ENCODE measurements at places on chromosomes 12 and 14.

DNA sequence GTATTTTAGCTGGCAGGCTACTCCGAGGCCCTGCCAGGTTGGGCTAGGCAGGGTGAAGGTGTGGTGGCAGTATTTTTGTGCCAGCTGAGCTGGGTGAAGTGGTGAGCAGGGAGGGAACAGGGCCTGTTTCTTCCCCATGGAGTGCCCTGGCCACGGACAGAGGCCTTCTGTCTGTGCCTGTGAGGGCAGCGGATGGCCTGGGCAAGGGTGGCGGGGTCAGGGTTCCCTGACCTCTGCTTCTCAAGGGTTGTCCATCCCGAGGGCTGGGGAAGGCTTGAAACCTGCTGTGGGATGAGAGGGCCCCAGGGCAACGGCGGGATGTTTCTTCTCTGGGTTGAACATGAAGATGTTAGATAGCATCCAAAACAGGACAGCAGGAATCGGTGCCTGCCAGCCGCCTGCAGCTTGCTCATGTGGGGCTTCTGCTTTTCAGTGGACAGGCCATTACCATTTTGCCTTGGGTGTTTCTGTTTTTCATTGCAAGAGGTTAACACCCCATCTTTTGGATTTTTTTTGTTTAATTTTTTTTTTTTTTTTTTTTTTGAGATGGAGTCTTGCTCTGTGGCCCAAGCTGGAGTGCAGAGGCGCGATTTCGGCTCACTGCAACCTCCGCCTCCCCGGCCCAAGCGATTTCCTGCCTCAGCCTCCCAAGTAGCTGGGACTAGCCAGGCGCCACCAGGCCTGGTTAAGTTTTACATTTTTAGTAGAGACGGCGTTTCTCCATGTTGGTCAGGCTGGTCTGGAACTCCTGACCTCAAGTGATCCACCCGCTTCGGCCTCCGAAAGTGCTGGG is 3.3 kb downstream of the MTA1 start:
- no peak for DNase-seq

DNA sequence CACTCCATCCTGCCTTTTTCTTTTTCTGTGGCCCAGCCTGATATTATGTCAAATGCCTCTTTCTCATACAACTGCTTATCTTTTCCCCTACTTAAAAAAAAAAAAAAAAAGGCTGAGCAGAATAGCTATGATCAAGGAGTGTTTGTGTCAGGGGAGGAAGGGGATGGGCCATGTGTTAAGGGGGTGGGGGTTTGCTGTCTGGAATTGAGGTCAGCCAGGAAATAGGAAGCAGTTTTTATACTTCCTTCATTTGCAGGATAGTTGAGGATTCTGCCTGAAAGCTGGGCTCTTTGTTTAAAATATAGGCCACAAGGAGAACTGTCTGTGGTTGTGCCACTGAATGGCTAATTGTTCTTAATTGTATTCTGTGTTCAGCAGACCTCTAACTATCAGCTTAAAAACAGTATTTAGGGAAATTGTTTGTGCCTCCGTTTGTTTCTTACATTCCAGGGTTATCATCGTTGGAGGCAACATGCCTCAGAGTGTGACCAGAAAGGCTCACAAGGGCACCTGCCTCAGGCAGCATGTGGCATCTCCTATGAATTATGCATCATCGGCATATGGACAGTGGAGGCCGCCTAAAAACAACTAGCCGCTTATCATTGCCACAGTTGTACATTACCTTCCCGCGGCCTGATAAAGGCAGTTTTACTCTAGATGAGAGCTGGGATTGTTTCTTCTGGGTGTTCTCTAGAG is 96.0 kb downstream of the SRGAP1 start:
- no peak for DNase-seq

DNA sequence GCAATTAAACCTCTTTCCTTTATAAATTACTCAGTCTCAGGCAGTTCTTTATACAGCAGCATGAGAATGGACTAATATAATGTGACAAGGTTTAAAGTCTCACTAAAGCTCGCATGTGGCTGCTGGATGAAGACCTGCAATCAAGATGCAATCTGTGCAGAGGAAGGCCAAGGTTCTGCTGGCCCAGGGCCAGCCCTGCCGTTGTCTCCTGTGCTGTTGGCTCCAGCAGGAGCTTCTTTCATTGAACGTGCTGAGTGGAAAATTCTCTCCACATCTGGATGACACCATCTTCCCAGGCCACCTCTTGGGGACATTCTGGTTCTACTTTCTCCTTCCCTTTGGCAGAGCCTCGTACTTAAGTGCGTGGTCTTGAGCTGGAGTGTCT is 742.2 kb downstream of the VRK1 start:
- DNase-seq, result no peak

- DNase-seq, result no peak
Observed at GRCh38 chr12:56951582-56952339, 5.6 kb downstream of the RDH16 start.

- no peak for DNase-seq
Observed at GRCh38 chr14:58292187-58292586, 6.2 kb upstream of the ARID4A start.

DNA sequence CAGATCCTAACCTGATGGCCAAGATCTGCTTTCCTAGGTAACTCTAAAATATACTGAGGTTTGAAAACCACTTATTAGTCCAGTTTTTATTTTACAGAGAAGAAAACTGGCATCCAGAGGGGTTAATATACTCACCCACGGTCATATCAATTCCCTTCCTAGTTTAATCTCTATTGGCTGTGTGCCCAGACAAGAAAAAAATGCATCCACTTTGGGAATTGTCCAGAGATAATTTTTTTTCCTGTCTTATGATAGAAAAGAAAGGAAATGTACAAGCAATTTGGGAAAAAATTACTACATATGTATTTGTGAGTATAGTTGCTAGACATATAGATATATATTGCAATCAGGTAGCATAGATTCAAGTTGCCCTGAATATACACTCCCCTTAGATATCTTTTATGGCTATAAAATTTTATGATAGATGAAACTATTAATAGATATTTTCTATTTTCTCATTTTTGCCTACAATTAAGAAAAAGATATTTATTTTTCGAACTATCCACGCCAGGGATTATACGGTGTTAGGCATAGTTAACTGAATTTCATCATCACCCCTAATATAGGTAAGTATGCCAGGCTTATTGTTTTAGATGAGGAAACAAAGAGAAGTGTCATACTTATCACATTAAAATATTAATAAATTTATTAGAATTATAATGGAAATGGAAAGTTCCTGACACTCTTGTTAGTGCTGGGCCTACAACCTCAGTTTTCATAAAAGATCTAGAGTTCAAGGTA is 100.5 kb upstream of the SLC38A2 start:
- DNase-seq, result no peak

GRCh38 chr14:61536661-61537562 is 158.4 kb upstream of the HIF1A start:
- no peak for DNase-seq

- DNase-seq, result no peak
Observed at GRCh38 chr12:32400866-32401265, 1.5 kb downstream of the FGD4 start.

- DNase-seq, result no peak
Observed at GRCh38 chr12:14216405-14217294, 148.8 kb upstream of the ATF7IP start.

DNA sequence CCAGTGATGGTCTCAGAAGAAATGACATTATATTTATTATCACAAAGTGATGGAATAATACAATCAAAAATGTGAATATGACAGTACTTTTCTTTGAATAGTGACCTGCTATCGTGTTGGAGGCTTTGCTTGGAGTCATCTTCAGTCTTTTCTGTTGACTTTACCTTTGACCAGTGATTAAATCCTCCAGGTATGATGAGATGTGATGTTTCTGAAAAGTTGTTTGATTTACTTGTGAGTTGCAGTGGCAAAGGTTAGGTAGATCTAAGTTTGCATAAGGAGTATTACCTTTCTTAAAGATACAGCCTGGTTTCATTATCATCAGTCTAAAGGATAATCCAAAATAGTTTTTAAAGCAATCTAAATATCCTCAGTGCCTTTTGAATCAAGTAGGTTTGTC is 4.6 kb downstream of the TCP11L2 start:
- DNase-seq, result no peak

DNA sequence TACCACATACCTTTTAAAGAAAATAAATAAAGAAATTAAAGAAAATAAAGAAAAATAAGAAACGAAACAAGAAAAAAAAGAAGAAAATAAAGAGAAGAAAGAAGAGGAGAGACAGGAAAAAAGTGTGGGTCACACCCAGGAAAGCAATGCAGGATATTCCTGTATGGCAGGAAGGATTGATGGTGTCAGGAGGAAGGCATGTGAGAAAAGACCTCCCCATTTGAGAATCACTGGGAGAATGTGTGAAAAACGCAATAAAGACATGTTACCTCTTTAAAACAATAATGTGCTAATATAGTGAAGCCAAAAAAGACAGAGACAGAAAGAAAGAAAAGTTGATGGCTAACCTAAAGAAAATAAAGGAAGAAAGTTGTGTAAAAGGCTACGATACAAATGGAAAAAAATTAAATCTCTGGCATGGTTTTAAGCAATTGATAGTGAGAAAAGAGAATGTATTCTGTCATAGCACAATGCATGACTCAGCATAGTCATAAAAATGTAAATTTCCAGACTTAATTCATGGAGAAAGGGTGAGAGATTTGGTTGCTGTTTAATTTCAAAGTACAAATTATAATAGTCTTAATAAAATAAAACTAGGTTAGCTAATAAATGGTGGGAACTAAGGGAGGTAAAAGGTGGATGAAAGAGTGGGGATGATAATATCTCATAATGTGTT is 24.3 kb upstream of the FOXG1 start:
- DNase-seq, result no peak

- no peak for DNase-seq
Observed at GRCh38 chr12:132094269-132094891, 49.7 kb downstream of the DDX51 start.

DNA sequence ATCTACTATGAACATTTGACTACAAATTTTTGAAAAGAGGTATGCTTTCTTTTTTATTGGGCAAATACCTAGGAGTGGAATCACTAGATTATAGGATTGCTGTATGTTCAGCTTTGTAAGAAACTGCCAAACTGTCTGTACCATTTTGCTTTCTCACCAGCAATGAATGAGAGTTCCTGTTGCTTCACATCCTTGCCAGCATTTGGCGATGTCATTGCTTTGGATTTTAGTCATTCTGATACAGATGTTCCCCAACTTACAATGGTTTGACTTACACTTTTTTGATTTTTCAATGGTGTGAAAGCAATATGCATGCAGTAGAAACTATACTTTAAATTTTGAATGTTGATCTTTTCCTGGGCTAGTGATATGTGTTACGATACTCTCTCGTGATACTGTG is 328.7 kb downstream of the RAD51B start:
- DNase-seq, result no peak

DNA sequence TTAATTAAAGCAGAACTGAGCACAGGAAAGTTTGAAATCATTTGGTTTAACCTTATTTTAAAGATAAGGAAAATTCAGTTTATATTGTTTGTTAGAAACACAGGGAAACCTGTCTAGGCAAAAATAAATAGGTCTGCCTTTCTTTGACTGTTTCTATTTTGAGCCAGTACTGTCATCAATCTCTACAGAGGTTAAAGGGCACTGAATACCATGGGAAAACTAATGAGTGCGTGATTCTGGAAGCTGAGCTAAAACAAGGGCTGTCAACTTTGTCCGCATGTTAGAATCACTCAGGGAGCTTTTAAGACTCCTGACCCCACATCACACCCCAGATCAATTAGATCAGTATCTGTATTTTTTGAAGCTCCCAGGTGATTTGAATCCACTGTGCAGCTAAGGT is 38.8 kb downstream of the NOPCHAP1 start:
- DNase-seq, result no peak

DNA sequence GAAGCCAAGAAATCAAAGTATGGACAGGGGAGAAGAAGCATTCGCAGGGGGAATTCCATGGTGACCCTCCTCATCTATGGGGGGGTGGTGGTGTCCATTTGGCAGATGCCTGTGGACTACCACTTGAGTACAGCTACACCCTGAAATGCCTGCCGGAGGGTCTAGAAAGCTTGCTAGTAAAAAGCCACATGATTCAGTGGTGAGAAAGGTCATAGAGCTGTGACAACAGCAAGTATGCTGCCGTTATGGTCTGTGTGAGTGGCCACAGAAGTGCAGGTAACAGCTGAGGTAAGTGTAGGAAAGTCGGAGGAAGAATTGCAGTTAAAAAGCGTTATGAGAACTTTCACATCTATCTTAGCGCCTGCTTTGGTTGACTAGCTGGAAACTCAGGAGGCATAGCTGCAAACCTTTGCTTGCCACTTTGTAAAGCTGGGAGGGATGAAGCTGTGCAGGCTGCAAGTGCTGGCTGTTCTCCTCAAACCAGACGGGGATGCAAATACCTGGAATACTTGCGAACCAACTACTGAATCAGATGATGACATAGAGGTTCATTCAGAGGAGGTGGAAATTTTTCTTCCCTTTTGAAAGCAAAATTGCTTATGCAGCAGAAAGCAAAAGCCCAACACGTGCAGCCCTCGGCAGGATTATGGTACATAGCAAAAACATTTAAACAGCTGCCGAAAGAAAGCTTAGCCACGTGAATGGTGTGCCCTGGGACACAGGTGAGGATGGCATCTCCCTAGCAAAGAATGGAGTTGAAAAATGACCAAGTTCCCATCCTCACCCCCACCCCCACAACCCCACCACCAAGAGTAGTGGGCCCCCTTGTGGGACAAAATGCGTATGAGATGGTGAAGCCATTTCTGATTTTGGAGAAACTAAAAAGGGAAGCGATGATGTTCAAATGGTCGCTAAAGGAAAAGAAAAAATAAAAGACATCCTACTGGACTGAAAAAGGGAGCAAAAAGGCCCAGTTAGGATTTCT is 287.0 kb downstream of the RERGL start:
- DNase-seq, result no peak

GRCh38 chr14:64303471-64303917 is 9.3 kb upstream of the ESR2 start:
- DNase-seq, result no peak

GRCh38 chr14:30993071-30993470 is 32.4 kb upstream of the AP4S1 start:
- DNase-seq, result no peak

DNA sequence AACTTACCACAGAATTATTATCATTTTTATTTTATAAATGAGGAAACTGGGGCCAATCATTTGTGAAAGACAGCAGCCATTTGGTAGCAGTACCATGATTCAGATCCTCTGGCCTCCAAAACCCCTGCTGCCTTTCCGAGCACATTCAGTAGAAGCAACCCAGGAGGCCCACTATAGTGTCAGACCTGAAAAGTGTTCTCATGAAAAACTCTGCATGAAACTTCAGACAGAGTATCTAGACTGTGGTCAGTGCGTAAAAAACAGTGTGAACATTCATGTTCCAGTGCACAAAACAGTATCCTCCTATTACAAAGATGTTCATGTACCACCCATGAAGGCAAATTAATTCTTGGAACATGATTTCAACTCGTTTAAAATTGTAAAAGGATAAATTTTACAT is 112.0 kb downstream of the EPS8 start:
- DNase-seq, result no peak

DNA sequence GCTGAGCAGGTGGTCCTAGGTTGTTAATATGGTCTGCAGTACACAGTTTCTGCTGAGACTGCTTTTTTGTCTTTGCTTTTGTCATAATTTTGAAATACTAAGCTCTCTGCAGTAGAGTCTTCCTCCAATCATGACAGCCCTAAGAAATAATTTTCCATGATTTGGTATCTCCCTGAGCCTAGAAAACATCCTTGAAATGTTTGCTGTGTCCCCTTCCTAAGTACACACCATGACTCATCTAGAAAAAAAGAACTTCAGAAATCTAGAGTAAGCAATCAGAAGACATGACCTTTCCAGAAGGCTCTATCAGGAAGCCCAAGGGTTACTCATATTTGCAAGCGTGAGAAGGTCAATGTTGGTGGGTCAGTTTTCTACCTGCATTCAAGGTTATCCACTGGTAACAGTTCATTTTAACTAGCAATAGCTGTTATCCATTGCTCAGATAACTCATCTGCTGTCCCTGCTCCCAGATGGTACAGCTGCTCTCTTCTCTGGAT is 16.4 kb downstream of the DAD1 start:
- no peak for DNase-seq

- DNase-seq, result no peak
Observed at GRCh38 chr12:76764856-76765255, 941 bp downstream of the ZDHHC17 start.

Data from CD4-positive, alpha-beta T cell treated with Interferon gamma for 1 hour (primary cell).